ENCODE measurements at places on chromosomes 1 and 21.

- DNase-seq = no peak
Observed at GRCh38 chr1:174209347-174210187, 50.2 kb downstream of the RABGAP1L start.

DNA sequence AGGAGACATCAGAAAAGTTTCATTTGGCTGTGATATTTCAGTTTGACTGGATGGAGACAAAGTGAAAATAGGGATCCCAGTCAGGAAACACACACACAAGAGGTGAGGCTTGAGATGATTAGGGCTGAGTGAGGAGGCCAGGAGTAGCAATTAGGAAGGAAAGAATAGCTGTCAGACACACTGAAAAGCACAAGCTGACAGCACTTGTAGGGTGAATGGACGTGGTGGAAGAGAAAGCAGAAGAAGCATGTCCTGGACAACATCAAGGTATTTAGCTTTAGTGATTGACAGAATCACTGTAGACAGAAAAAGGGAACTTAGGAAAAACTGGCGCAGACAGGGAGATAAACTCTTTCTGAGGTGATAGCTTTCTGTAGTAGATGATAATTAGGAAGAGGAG lies 347.7 kb downstream of the TGFB2 start:
- no peak for DNase-seq

DNA sequence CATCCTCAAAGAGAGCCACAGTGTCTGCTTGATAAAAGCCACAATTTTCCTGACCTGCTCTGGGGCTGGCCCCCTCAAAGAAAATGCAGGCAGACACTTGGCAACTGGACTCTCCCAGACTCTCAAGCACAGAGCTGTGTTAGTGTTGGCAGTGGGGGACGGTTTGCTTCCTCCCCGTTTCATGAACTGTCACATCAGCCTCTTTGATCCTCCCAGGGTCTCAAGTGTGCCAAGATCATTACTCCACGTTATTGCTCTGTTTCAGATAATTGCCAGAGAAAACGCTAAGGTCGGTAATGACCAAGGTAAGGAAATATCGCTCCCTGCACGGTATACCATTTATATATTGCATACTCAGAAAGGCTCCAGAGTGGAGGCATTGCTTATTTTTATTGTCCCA lies 138.8 kb downstream of the NTMT2 start:
- DNase-seq = no peak

GRCh38 chr1:20359451-20360330 lies 69.0 kb downstream of the VWA5B1 start:
- DNase-seq = no peak

- no peak for DNase-seq
Observed at GRCh38 chr1:12580054-12580887, 37.7 kb downstream of the DHRS3 start.

DNA sequence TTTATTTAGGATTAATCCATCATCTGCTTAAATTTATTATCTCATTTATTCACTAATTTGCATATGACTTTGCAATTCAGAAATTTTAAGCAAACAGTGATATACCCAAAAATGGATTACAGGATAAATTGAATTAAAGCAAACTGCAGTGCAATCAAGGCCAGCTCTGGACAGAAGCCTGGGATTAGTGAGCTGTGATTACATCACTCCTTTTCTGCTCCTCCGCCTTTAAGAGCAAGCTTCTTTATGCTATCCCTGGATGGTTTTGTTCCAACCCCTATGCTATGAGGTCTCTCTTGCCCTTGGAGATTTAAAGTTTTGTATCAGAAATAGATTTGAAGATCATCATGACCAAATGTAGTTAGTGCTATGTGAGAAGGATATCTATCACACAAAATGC lies 32.6 kb downstream of the GPR52 start:
- no peak for DNase-seq

DNA sequence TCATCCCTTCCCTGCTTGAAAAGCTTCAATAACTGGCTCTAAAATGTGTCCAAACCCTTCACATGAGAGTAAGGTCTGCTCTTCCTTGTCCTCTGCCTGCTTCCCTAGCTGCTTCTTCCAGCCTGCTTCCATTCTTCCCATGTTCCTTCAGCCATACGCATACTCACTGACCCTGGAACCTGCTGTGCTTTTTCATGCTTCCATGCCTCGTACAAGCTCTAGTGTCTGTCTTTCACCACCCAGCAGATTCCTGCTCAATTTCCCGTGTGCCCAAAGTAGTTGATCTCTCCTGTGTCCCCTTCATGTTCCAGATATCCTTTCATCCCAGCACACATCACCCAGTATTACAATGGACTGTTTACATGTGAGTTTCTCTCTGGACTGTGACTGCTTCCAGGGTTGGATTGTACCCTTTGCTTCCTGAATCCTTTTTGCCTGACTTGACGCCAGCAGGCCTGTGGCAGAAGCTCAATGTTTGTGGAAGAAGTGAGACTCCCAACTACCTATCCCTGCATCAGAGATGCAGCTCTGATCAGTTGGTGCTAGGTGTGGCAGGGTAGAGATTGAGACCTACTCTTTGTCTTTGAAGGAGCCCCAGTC lies 35.9 kb upstream of the RNF19B start:
- no peak for DNase-seq

DNA sequence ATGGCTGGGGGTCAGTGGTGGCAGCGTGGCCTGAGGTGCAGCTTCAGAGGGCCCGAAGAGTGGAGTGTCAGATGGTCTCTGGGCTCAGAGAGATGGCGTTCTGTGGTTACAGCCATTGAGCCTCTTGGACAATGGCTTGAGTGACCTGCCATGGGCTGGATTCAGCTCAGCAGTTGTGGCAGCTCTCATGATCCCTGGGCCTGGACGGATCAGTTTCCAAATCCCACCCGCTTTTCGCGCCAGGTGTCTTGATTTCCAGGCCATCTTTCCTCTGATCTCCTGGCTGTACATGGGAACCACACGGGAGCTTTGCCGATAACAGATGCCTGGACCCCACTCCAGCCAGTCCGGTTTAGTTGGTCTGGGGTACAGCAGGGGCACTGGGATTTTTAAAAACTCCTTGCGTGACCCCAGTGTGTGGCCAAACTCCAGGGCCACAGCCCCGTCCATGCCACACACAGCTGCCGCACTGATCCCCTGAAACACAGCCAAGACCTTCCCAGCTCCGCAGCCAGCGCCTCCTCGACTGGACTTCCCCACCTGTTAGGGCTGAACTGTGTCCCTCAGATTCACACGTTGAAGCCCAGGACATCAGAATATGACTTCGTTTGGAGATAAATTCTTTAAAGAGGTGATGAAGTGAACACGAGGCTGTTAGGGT lies 67.9 kb downstream of the ATP5PO start:
- no peak for DNase-seq

DNA sequence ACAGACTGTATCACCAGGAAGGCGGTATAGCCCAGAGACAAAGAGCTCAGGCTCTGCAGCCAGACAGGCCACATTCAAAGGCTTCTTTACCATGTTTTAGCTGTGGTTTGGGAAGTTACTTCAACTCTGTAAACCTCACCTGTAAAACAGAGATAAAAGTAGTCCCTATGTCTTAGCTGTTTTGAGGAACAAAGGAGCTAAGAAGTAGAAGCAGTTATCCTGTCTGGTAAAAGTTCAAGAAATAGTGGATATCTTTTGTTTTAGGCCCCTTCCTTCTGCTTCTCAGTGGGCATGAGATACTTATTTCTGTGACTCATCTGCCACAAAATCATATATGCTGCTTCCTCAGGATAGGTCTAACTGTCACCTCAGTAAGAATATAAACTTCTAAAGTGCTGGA lies 6.5 kb downstream of the CD34 start:
- no peak for DNase-seq

- no peak for DNase-seq
Observed at GRCh38 chr1:31198150-31198549, 41.5 kb downstream of the NKAIN1 start.

- DNase-seq = peak; percentile 43
Observed at GRCh38 chr1:226643177-226643576, 94.6 kb downstream of the STUM start.

DNA sequence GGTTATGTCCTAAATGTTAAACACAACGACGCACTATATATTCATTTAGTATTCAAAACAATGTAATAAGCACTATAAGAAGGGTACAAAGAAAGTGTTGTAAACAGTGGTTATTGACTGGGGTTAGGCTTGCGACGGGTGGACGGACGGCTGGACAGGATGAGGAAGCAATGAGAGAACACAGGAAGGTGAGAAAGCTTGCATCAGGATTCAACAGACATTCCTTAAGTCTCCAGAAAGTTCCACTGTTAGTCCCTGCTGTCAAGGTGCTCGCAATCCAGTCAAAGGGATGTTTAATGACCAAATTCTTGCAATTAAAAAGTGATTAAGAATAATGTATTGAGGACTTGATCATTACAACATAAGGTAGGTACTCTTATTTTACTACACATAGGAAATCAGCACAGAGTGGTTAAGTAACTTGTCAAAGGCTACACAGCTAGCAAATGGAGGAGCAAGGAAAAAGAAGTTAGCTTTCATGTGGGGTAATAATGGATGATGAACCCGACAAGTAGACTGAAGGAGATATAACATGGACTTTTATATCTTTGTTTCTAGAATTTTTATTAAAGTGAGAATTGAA lies 994 bp upstream of the ACBD6 start:
- no peak for DNase-seq

GRCh38 chr1:54475946-54476516 lies 69.8 kb upstream of the SSBP3 start:
- DNase-seq = no peak

DNA sequence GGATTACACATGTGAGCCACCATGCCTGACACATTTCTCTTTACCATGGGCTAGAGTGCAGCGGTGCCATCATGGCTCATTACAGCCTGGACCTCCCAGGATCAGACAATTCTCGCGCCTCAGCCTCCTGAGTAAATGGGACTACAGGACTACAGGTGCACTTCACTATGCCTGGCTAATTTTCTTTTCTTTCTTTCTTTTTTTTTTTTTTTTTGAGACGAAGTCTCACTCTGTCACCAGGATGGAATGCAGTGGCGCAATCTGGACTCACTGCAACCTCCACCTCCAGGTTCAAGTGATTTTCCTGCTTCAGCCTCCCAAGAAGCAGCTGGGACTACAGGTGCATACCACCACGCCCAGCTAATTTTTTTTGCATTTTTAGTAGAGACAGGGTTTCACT lies 14.8 kb upstream of the KIF1B start:
- no peak for DNase-seq

GRCh38 chr1:175976865-175977642 lies 230.0 kb downstream of the COP1 start:
- no peak for DNase-seq

DNA sequence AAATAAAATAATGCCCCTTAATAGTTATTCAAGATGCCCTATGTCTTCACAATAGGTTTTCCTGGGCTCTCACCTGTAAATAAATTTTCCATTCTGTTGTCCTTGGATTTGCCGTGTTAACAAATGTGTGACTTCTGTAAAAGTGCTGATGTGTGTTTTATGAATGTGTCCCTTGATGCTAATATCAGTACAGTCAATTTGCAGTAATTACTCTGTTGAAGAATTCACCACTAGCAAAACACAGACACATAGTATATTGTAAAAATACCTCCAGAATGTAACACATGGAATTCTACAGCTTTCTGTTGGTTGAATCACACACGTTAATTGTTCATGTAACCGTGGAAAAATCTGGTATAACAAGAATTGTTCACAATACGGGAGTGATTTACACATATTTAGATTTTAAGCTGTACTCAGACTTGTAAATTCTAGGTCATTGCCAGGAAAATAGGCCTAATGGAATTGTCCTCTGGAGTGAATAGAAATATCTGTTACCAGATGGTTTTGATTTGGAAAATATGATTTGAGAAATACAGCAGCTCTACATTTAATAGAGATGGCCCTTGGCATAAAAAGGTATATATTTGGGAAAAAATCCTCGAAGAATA lies 36.7 kb upstream of the KCNK2 start:
- no peak for DNase-seq

DNA sequence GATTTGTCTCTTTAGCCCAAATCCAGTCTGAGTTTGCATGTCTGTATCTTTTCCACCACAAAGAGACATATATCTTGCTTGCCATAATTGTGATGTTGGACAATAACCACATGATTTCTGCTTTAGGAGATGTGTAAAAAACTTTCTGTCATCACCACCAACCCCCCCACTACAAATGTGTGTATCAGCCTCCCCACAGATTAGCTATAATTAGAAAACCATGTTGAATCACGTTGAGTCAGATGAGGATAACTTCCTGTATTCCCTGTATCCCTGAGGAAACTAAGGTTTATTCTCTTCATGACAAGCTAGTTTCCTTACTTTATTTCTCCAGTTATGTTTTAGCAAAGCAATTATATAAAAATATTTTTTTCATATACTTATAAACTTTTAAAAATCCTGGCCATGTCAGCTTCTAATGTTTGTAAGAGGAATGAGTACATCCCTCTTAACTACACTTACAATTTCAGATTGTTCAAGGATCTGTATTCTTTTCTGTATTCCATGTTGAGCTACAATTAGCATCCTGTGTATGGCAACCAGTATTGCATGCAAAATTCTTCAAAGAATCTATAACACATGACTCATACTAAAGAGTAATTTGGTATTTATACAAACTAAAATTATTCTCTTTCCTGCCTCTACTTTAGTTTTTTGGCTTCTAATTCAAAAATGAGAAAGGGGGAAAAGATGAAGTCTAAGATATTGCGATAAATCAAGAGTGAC lies 143.0 kb downstream of the FMN2 start:
- no peak for DNase-seq

DNA sequence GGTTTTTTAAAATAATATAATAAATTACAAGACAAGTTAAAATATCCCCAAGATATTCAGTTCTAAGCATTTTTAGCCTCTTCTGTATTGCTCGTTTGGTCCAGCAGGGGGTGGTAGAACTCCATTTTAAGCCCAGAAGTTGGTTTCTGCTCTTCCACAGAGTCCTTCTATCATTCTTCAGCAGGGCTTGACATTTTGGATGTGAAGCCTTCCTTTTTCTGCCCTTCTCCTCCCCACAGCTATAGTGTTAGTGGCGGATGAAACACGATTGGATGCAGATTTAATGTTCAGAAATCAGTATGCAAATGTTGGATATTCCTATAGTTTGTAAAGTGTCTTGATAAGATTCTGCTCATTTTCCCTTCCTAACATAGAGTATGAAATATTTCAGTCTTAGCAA lies 1.4 kb downstream of the NCAM2 start:
- DNase-seq = no peak

GRCh38 chr1:44138239-44138638 lies 3.2 kb downstream of the KLF18 start:
- DNase-seq = no peak

- DNase-seq = peak; percentile 41
Observed at GRCh38 chr1:36156329-36157114, 562 bp downstream of the MAP7D1 start.

GRCh38 chr1:157985473-157985872 lies 8.0 kb upstream of the KIRREL1 start:
- no peak for DNase-seq
